ENCODE measurements at places on chromosomes 7 and 10.

DNA sequence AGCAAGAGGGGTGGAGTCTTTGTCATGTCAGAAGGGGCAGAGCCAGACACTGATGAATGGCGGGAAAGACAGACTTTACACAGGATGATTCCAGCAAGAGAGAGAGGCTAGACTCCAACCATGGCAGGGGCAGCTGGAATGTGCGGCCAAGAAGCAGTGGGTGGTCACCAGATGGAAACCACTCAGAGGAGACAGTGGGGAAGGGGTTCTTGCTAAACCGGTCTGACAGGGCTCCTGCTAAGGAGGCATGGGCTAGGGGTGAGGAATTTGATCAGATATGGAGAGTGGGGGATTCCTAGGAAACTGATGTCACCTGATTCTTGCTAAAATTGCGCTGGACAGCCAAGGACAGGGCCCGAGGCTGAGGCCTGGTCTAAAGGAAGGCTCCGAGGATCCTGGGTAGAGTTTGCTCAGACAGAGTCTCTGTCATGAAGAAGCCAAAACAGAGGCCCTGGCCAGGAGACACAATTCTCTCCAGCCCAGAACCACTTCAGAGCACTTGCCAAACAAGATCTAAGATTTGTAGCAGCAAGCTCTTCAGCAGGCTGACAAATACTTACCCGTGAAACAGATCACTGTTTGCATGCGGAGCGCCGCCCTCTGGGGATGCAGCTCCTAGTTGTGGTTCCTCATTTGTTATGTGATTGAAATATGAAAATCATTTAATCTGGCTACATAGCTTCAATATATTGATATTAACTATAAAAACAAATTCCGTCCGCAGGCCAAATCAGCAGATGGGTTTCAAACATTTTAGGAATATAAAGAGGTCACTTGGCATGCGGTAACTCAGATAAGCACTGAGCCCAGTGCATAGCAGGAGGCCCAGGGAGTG, 377.0 kb downstream of the TCERG1L start:
- no peak for DNase-seq

- no peak for DNase-seq
These were observed 31.5 kb upstream of the CFAP46 start for GRCh38 chr10:132973903-132974241.

DNA sequence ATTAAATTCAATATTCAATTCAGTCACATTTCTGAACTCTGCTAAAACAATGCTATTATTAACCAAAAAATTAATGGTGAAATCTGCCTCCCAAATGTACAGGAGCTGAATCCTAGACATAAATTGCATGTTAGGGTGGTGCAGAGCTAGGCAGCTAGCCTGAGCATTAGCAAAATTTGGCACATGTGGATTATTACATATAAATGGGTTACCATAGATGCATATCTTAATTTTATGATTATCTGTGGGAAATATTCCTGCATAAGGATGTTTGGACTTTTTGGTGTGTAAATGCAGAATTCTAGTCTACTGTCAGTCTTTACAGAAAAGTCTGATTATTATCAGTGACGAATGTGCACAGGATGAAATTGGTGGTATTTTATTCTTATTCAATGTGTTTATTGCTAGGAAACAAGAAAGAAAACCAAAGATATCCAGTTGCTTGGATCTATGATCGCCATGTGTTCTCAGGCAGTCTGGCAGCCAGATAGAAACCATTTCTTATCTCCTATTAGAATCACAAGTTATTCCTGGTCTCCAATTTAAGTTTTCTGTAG, 150.7 kb downstream of the POU6F2 start:
- no peak for DNase-seq

- no peak for DNase-seq
These were observed 17.1 kb downstream of the CHST3 start for GRCh38 chr10:71981015-71981875.

DNA sequence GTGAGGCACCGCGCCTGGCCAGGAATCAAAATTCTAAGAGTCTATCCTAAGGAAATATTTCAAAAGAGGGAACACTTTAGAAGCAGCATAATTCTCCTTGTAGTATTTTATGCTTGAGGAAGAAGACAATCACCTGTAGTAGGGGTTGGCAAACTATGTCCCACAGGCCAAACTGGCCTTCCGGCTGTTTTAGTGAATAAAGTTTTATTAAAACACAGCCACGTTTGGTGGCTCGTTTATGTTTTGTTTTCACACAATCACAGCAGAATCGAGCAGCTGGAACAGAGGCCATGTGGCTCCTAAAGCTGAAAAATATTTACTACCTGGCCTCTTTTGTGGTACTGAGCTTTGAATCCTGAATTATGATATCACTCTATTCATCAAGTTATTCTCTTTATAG, 131.7 kb upstream of the TNS3 start:
- no peak for DNase-seq
